A549 treated with RU486 at 1 μM for 4 hours (cell line): ENCODE measurements at places on chromosomes 7 and 10. TPM values are rescaled to one million over a fixed set of nuclear protein-coding genes. Genes with fewer than 3 reads are reported as not detected.

The SLC13A1 gene
- not detected in 5 replicates for total RNA-seq

The CLDN4 gene
- total RNA-seq, result 4.2 to 7.1 TPM (median 5.1 TPM) in 5 replicates

The OR2A5 gene
- total RNA-seq, result not detected in 5 replicates

The EIF3B gene
- 228 to 271 TPM (median 238 TPM) in 5 replicates for total RNA-seq

The SPDYE2 gene
- not detected in 5 replicates for total RNA-seq

The ASZ1 gene
- not detected in 5 replicates for total RNA-seq

The TRIM4 gene
- total RNA-seq, result 20.5 to 27.9 TPM (median 26.3 TPM) in 5 replicates

The EIF5AL1 gene
- total RNA-seq, result 2.1 to 3.7 TPM (median 3.1 TPM) in 5 replicates

The DOCK4 gene
- 2.5 to 6.0 TPM (median 5.4 TPM) in 5 replicates for total RNA-seq

The SCD gene
- total RNA-seq, result 139 to 206 TPM (median 183 TPM) in 5 replicates
